ENCODE measurements at places on chromosomes 5 and 9. TPM values are rescaled to one million over a fixed set of nuclear protein-coding genes. Genes with fewer than 3 reads are reported as not detected.

The MCC gene
- total RNA-seq = 33.4 TPM

The CDKN2AIPNL gene
- total RNA-seq = 19.4 TPM

The CTSL gene
- total RNA-seq = 478 TPM

The PCDHAC1 gene
- total RNA-seq = 0.07 TPM

The PTBP3 gene
- 25.3 TPM for total RNA-seq

The LIX1 gene
- not detected for total RNA-seq

The CATSPER3 gene
- 0.10 TPM for total RNA-seq

The BTNL8 gene
- total RNA-seq = not detected

The SREK1IP1 gene
- 11.8 TPM for total RNA-seq

The LHX6 gene
- not detected for total RNA-seq
